Activated T-helper 2 cell treated with anti-CD3 and anti-CD28 coated beads, Interferon-gamma antibody, Interleukin-2, Interleukin-4, amounts not matched to agents 10 μg/mL and 5 μg/mL and 100 μg/mL, durations not matched to agents 14 hours and 24 hours and 36 hours (primary cell): ENCODE measurements at places on chromosomes 1 and 21. TPM values are rescaled to one million over a fixed set of nuclear protein-coding genes. Genes with fewer than 3 reads are reported as not detected.

- no peaks in the 10 kb centered on the region for H3K36me3 ChIP-seq
- no peaks in the 10 kb centered on the region for H3K27me3 ChIP-seq
- no peak overlapping the region for H3K4me3 ChIP-seq
- peaks cover 15% of the 10 kb centered on the region for H3K4me1 ChIP-seq
- DNase-seq: no peak
- no peak overlapping the region for H3K27ac ChIP-seq
Observed at GRCh38 chr1:54350360-54350759, 55.8 kb downstream of the SSBP3 start.

LCE3E gene
- total RNA-seq: not detected in 2 replicates

DNA sequence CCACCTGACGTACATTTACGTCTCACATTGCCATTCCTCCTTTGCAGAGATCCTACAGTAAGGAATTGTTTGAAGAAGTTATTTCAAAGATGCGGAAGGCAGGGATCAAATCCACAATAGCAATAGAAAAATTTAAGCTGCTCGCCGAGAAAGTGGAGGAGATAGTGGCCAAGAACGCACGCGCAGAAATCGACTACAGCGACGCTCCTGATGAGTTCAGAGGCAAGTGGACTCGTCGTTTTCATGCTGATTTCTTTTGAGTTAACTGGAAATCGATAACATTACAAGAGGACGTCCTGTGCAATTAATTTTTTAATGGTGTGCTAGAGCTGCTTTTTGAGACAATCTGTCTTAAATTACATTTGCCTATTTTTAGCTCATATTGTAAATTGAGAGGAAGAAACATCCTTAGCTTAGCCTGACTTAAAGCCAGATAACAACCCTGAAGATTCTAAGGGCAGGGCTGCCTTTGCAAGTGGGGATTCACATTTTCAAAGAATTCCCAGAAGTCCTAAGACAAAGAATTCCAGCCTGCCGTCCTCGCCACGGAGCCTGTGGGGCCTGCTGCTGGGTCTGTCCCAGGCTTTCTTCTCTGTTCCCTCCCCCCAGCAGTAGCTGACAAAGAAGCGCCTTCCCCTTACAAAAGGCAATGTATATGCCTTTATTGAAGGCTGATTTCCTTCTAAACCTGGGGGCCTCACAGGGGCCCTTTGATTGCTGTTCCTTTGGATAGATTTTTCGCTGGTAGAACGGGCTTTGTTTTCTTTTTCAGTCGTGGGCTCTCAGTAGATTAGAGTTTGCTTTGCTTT lies 31.6 kb upstream of the KIF1B start:
- peaks cover 48% of the 10 kb centered on the region for H3K36me3 ChIP-seq
- H3K27me3 ChIP-seq: no peaks in the 10 kb centered on the region
- DNase-seq: no peak
- no peak overlapping the region for H3K4me3 ChIP-seq

- DNase-seq: no peak
- H3K4me3 ChIP-seq: no peak overlapping the region
- no peaks in the 10 kb centered on the region for H3K4me1 ChIP-seq
- H3K27me3 ChIP-seq: peaks cover 2% of the 10 kb centered on the region
- H3K36me3 ChIP-seq: no peaks in the 10 kb centered on the region
- H3K27ac ChIP-seq: no peak overlapping the region
Observed at GRCh38 chr1:157091186-157091585, 8.4 kb downstream of the ETV3L start.

DNA sequence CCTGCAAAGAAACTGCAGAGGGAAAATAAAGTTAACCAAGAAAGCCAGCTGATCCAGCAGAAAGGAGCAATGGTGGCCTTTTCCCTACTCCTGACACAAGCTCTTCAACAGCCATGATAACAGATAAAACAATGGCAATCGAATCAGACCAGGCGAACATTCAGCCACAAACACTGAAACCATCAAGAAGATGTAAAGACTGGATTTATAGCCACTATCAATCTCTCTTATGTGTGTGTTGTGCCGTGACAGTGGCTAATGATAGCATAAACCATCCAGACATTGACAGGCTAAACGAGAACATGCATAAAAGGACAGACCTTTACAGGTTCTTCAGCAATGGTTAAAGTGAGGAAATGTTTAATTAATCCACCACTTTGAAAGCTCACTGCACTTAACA lies 78.1 kb upstream of the RAB4A start:
- no peak for DNase-seq
- no peaks in the 10 kb centered on the region for H3K36me3 ChIP-seq
- H3K4me3 ChIP-seq: no peak overlapping the region

GRCh38 chr1:226870026-226870400 lies 403 bp upstream of the PSEN2 start:
- H3K4me3 ChIP-seq: peak overlapping the region; percentile 79
- peaks cover 23% of the 10 kb centered on the region for H3K4me1 ChIP-seq
- DNase-seq: no peak
- H3K27me3 ChIP-seq: peaks cover 6% of the 10 kb centered on the region

TNFSF4 gene
- total RNA-seq: 1.1 and 1.3 TPM in 2 replicates

GRCh38 chr1:204435381-204435831 lies 23.8 kb upstream of the PPP1R15B start:
- peaks cover 10% of the 10 kb centered on the region for H3K4me1 ChIP-seq
- no peaks in the 10 kb centered on the region for H3K27me3 ChIP-seq
- no peak overlapping the region for H3K27ac ChIP-seq
- no peak overlapping the region for H3K4me3 ChIP-seq
- H3K36me3 ChIP-seq: peaks cover 30% of the 10 kb centered on the region

GRCh38 chr21:33314111-33314510 lies 10.7 kb upstream of the IFNAR1 start:
- H3K4me1 ChIP-seq: peaks cover 3% of the 10 kb centered on the region
- no peak overlapping the region for H3K4me3 ChIP-seq
- DNase-seq: no peak
- peaks cover 14% of the 10 kb centered on the region for H3K27me3 ChIP-seq
- H3K27ac ChIP-seq: no peak overlapping the region

DNA sequence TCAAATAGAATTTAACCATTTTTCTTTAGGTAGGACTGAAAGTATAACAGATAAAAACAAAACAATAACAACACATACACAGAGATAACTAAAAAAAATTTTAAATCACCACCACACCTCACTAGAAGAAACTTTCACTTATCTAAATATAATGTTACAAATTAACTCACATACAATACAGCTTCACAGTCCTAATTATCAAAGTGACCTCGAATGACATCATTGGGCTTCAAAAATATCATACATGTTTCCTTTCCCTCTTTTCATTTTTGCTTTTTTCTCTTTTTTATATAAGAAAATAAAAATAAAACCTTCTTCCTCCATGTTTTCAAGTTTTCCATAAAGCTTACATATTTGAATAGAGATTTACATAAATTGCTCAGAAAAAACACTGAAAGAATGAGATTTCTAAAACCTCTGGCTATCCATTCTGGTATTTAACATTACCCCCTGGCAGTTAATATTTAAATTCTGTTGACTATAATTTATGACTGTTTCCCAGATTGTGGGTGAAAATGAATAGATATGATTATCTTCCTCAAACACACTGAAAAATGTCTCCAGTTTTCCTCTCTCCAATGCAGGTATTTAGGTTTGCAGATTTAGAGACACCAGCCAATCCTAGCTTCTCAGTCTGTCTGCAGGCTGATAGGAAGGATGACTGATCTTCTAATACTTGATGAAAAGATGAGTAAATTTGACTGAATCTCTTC lies 40.5 kb upstream of the SLC19A2 start:
- no peak overlapping the region for H3K4me3 ChIP-seq
- no peak for DNase-seq
- H3K36me3 ChIP-seq: peaks cover 72% of the 10 kb centered on the region
- peaks cover 17% of the 10 kb centered on the region for H3K4me1 ChIP-seq

DNA sequence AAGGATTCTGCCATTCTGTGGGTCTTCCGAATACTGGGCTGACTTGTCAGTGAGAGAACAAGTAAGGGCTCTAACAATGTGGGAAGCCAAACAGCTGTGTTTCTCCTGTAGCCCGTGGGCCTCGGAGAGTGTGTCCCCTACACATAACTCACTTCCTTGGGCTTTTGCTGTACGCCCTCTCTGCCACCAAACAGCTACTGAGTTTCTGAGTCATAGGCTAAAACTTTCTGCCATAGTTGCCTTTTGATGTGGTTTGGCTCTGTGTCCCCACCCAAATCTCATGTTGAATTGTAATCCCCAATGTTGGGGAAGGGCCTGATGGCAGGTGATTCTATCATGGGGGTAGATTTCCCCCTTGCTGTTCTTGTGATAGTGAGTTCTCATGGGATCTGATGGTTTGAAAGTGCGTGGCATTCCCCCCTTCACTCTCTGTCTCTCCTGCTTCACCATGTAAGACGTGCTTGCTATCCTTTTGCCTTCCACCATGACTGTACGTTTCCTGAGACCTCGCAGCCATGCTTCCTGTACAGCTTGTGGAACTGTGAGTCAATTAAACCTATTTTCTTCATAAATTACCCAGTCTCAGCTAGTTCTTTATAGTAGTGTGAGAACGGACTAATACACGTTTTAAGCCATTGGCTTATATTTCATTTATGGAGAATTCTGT lies 194.8 kb upstream of the HMCN1 start:
- H3K27me3 ChIP-seq: no peaks in the 10 kb centered on the region
- peaks cover 15% of the 10 kb centered on the region for H3K4me1 ChIP-seq
- H3K36me3 ChIP-seq: no peaks in the 10 kb centered on the region
- DNase-seq: no peak

- DNase-seq: peak; percentile 92
- H3K4me1 ChIP-seq: peaks cover 29% of the 10 kb centered on the region
- H3K27ac ChIP-seq: peak within 1 kb of the TSS; percentile 58
- no peaks in the 10 kb centered on the region for H3K27me3 ChIP-seq
Observed at GRCh38 chr1:202957733-202958543, at the start of gene ADIPOR1. ADIPOR1 (minus strand) TSS chr1:202958312; CDS start chr1:202951070, 7,242 bp downstream.

KCNQ4 gene
- 0.57 and 0.78 TPM in 2 replicates for total RNA-seq

CIART gene
- 4.2 TPM in 2 replicates for total RNA-seq

FGR gene
- 0.07 and 0.25 TPM in 2 replicates for total RNA-seq

KRTAP11-1 gene
- not detected in 2 replicates for total RNA-seq

GRCh38 chr1:117892512-117892911 lies 36.9 kb downstream of the GDAP2 start:
- no peaks in the 10 kb centered on the region for H3K4me1 ChIP-seq
- peaks cover 23% of the 10 kb centered on the region for H3K36me3 ChIP-seq
- H3K27me3 ChIP-seq: no peaks in the 10 kb centered on the region
- no peak overlapping the region for H3K4me3 ChIP-seq
- no peak overlapping the region for H3K27ac ChIP-seq

GRCh38 chr1:20997602-20998224 lies 179.0 kb downstream of the EIF4G3 start:
- DNase-seq: no peak
- H3K27me3 ChIP-seq: no peaks in the 10 kb centered on the region
- H3K36me3 ChIP-seq: peaks cover 17% of the 10 kb centered on the region
- peaks cover 40% of the 10 kb centered on the region for H3K4me1 ChIP-seq

PRAMEF20 gene
- total RNA-seq: not detected in 2 replicates

GRCh38 chr1:24849672-24850295 lies 80.3 kb downstream of the RUNX3 start:
- no peak for DNase-seq
- H3K4me1 ChIP-seq: peaks cover 16% of the 10 kb centered on the region
- no peaks in the 10 kb centered on the region for H3K36me3 ChIP-seq
- H3K27me3 ChIP-seq: peaks cover 36% of the 10 kb centered on the region
- H3K27ac ChIP-seq: no peak overlapping the region

DNA sequence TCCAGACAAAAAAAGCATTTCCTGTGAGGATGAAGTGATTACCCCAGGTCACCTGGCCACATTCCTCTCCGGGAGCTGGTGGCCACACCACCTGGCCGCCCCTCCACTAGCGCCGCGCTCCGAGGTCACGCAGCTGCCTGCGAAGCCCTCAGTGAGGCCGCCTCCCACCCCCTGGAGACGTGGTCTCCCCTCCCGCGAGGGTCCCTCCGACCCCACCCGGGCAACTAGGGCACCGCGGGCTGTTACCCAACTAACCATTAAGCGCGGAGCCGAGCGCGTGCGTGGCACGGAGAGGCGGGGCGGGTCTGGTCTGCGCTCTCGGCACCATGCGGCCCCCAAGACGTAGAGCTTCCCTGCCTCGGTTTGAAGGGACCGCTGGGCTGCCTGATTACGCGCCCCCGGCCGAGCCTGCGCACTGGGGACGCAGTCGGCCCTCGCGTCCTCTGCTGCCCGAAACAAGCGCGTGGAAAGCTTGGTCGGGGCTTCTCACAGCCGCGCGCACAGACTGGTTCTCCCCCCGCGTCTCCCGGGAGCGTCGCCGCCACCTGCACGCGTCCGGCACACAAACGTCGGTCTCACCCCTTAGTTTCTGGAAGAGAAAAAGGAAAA lies 106.5 kb downstream of the SLC16A1 start:
- peak overlapping the region; percentile 63 for H3K4me3 ChIP-seq
- peaks cover 2% of the 10 kb centered on the region for H3K4me1 ChIP-seq
- peaks cover 47% of the 10 kb centered on the region for H3K27me3 ChIP-seq
- H3K36me3 ChIP-seq: no peaks in the 10 kb centered on the region

DNA sequence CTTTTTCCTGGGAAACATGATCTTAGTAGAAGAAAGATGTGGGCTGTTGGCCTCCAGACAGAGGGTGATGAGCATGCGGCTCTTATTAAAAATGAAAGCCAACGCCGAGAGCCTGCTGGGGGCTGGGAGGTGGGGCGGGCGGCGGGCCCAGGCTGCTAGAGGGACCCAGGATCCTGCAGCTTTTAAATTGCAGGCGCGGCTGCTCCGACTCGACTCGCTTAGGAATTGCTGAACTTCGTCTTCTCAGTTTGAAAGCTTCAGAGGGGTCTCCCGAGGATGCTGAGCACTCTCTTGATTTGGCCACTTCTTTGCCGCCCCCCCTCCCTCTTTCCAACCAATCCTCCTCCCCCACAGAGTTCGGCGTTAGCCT lies 1.2 kb downstream of the AGPAT3 start:
- H3K27me3 ChIP-seq: no peaks in the 10 kb centered on the region
- no peak for DNase-seq
- H3K4me3 ChIP-seq: peak overlapping the region; percentile 90
- H3K4me1 ChIP-seq: peaks cover 42% of the 10 kb centered on the region
- H3K36me3 ChIP-seq: peaks cover 48% of the 10 kb centered on the region

DNA sequence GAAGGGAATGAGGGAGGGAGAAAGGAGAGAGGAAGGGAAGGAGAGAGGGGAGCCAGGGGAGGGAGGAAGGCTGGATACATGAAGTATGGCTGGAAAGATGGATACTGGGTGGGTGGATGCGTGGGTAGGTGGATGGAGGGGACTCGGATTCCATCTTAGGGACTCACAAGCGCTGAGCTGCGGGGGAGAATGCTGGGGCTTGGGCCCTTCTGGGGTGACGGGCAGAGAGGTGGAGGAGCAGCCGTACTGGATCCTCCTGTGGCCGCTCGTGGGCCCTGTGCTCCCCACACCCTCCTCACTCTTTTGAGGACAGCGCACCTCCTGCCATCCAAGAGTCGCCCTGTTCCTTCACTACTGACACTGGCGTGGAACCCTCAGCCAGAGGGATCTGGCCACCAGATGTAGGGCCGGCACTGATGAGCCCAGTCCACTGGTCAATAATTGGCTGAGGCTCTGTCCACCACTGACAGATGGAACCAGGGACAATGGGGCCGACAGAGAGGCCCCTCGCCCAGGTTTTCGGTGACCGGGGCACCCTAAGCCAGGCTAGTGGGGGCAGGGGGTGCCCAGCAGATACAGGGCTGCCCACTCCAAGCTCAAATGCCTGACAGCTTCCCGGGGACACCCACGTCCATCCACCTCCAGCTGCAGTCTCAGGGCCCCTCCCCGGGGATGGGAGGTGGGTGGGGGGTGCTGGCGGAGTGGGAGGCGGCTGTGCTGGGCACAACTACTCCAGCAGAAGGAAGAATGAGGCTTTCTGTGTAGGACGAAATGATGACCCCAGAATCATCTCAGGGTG lies 4.4 kb upstream of the ACTRT2 start:
- no peaks in the 10 kb centered on the region for H3K36me3 ChIP-seq
- no peaks in the 10 kb centered on the region for H3K4me1 ChIP-seq
- H3K27ac ChIP-seq: no peak overlapping the region
- DNase-seq: no peak
- H3K27me3 ChIP-seq: no peaks in the 10 kb centered on the region
- no peak overlapping the region for H3K4me3 ChIP-seq

PKLR gene
- not detected in 2 replicates for total RNA-seq
